ENCODE measurements at places on chromosomes 7 and 10. TPM values are rescaled to one million over a fixed set of nuclear protein-coding genes. Genes with fewer than 3 reads are reported as not detected.

Gene RAB19
- total RNA-seq: not detected

Gene MEOX2
- 22.1 TPM for total RNA-seq

DNA sequence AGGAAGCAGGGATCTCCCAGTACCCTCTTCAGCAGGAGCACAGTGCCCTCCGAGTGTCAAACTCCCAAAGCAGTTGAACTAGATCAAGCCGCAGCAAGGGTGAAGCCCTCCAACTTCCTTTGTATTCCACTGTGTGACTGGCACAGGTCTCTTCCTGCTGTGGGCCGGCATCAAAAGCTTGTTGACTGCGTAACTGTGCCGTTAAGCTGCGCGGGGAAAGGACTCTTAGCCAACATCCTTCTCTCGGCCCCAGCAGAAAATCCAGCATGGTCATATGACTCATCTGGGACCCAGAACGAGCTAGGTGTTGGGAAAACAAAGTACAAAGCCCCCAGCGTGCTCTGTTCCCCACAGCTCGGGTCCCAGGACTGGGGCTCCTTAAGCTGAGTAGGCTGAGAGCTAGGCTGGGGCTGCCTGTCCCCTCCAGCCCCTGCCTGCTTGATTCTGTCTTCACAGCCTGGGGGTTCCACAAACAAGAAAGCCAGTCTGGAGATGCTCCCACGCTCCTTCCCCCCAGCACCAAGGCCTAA is 52.2 kb downstream of the COL17A1 start:
- no peak for DNase-seq

DNA sequence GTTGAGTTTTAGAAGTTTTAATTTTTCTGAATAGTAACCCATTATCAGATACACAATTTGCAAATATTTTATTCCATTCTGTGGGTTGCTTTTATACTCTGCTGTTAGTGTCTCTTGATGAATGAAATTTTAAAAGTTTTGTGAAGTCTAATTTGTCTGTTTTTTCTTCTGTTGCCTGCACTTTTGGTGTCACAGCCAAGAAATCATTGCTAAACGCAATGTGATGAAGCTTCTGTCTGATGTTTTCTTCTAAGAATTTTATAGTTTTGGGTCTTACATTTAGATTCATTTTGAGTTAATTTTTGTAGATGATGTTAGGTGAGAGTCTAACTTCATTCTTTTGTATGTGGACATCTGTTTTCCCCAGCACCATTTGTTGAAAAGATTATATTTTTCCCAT is 330.0 kb upstream of the FOXK1 start:
- DNase-seq: no peak

Gene CACNB2
- total RNA-seq: 0.19 TPM

GRCh38 chr7:122092964-122093797 is 50.9 kb downstream of the AASS start:
- DNase-seq: no peak

DNA sequence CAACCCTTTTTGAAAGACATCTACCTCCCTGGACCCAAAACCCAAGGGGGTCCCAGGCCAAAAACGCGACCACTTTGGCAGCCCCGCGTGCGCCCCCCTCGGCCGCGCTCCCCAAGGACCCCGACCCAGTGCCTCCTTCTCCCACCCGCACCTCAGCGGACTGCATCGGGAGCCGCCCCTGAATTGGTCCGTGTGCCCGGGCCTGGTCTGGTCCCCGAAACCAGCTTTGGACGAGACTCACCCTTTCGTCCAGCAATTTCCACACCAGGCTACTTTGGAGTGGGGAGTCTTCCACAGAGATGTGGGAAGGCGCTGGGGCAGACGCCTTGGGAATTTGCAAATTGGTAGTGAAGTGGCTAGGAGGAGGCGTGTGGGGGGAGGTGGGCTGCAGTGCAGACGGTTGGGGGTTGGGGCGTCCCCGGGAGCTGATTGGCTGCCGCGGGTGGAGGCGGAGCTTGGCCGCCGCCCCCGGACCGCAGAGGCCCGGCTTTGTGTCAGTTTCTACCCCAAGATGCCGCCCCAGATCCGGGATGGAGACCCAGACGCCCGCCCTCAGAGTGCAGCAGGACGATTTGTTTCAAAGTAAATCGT is 16.9 kb downstream of the TCAF1 start:
- no peak for DNase-seq

- DNase-seq: no peak
Observed at GRCh38 chr7:52689912-52690311, 345.5 kb upstream of the POM121L12 start.

Gene GNAI1
- 179 TPM for total RNA-seq

Gene SUN3
- not detected for total RNA-seq

- DNase-seq: no peak
Observed at GRCh38 chr7:14018751-14019150, 29.3 kb upstream of the ETV1 start.

DNA sequence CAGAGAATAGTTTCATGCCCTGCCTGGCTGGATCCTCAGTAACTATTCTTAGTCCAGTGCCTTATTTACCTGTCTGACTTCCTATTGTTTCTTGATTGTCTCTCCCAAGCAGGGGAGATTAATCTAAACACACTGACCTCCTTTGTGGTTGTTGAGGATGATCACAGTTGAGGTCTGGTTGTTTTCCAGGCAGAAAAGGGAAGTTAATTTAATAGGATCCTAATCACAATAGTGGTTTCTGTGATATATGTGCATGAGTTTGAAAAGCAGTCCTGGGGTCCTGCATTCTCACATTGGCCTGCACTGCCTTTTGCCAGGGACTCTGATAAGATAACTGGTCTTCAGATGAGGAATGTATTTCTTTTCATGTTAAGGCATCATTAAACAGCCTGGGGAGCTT is 130.1 kb downstream of the SND1 start:
- no peak for DNase-seq

DNA sequence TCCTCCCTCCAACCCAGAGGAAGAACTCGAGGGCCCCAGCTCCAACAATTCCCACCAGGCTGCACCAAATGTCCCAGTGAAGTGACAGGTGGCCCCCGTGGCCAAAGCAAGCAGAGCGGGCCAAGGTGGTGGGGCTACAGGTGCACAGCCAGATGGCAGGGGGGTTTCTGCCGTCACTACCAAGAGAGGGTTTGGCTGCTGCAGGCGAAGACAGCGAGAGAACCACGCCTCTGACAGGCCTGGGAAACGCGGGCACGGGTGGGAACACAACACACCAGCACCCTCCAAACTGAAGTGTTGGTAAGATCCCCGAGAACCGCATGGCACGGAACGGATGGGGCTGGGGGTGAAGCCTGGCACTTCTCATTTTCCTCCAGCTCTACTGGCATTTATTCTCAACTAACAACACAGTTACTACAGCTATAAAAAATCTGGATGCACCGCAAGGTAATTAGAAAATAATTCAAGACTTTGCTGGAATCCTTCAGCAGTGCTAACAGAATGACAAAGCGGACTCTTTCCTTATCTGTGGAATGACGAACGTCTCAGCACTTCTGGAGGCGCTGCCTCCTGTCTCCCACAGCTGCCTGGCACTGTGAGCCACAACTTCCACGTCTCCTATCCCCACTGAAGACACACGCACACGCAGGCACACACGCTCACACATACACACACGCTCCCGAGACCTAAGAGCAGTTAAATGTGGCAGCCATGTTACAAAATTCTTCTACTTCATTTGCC is 167.9 kb downstream of the TCERG1L start:
- DNase-seq: no peak

- DNase-seq: no peak
Observed at GRCh38 chr10:87836098-87836497, 18.1 kb upstream of the ATAD1 start.

DNA sequence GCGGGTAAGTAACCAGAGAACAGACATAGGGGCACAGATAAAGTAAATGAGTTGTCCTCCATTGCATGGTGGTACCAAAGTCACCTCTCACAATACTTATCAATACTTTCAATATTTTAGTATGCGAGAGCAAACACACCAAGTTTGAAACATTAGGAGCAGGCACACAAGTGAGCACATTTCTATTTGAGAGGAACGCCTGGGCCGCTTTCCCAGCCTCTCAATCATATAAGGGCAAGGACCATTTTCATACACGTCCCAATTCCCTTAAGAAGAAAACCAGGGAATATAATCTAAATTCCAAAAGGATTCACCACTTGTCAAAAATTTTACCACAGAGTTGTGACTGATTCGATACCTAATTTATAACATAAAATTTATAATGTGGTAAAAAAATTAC is 7.5 kb downstream of the LMOD2 start:
- no peak for DNase-seq

Gene CNPY1
- not detected for total RNA-seq

DNA sequence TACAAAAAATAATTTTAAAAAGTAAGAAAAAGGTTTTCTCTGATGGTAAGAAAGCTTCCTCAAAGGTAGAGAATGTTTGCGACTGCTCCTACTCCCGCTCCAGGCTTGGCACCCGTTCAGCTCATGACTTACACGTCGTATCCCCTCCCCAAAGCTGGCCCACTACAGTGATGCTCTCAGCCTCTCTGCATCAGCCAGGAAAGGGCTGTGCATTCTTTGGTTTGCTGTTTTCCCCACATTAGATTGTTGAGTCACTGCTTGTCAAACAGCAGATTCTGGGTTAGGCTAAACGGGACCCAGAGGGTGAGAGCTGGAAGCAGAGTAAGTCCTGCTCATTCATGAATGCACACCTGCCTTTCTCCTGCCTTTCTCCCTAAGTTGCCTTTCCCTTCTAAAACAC is 54.7 kb upstream of the NMT2 start:
- DNase-seq: no peak

Gene HOXA6
- 3.1 TPM for total RNA-seq

- DNase-seq: peak; percentile 67
Observed at GRCh38 chr7:158018971-158019645, 568.5 kb downstream of the PTPRN2 start.

GRCh38 chr10:70969188-70969587 is 80.8 kb upstream of the PCBD1 start:
- DNase-seq: no peak

Gene FRMD4A
- total RNA-seq: 188 TPM

Gene SEMA4G
- total RNA-seq: 1.4 TPM

Gene ITIH5
- total RNA-seq: 439 TPM

Gene TMEM184A
- total RNA-seq: 0.16 TPM

Measured in mesenteric fat pad (tissue), 1 donor.